ENCODE measurements at places on chromosomes 5 and 9. TPM values are rescaled to one million over a fixed set of nuclear protein-coding genes. Genes with fewer than 3 reads are reported as not detected.

DNA sequence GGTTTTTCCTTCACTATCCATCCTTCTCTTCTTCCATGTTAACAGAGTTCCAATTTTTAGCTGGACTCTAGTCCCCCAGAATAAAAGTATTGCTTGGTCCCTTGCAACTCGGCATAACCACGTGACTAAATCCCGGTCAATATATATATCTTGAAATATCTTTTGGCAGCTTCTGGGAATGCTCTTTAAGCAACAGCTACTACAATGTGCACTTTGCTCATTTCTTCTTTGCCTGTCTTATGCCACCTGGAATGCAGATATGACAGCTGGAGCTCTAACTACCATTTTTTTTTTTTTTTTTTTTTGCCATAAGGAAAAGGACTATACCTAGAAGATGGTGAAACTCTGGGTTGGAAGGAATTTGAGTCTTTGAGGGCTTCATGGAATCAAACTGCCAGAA is 82.6 kb downstream of the GCNT4 start:
- no peak overlapping the region for H3K4me3 ChIP-seq

GRCh38 chr5:67061511-67061910 is 135.1 kb downstream of the CD180 start:
- no peaks in the 10 kb centered on the region for H3K4me1 ChIP-seq
- H3K27me3 ChIP-seq = no peaks in the 10 kb centered on the region
- no peak for DNase-seq
- no peak overlapping the region for H3K27ac ChIP-seq
- no peaks in the 10 kb centered on the region for H3K36me3 ChIP-seq

GRCh38 chr9:12464910-12465512 is 228.2 kb upstream of the TYRP1 start:
- H3K4me3 ChIP-seq = no peak overlapping the region

- DNase-seq = no peak
- H3K4me1 ChIP-seq = no peaks in the 10 kb centered on the region
- no peaks in the 10 kb centered on the region for H3K36me3 ChIP-seq
Measured at GRCh38 chr9:121272401-121272948, 4.5 kb downstream of the GSN start.

GRCh38 chr9:20997503-20998076 is 33.9 kb downstream of the HACD4 start:
- H3K4me1 ChIP-seq = no peaks in the 10 kb centered on the region
- H3K27me3 ChIP-seq = no peaks in the 10 kb centered on the region
- DNase-seq = no peak
- peaks cover 2% of the 10 kb centered on the region for H3K36me3 ChIP-seq
- no peak overlapping the region for H3K27ac ChIP-seq

DNA sequence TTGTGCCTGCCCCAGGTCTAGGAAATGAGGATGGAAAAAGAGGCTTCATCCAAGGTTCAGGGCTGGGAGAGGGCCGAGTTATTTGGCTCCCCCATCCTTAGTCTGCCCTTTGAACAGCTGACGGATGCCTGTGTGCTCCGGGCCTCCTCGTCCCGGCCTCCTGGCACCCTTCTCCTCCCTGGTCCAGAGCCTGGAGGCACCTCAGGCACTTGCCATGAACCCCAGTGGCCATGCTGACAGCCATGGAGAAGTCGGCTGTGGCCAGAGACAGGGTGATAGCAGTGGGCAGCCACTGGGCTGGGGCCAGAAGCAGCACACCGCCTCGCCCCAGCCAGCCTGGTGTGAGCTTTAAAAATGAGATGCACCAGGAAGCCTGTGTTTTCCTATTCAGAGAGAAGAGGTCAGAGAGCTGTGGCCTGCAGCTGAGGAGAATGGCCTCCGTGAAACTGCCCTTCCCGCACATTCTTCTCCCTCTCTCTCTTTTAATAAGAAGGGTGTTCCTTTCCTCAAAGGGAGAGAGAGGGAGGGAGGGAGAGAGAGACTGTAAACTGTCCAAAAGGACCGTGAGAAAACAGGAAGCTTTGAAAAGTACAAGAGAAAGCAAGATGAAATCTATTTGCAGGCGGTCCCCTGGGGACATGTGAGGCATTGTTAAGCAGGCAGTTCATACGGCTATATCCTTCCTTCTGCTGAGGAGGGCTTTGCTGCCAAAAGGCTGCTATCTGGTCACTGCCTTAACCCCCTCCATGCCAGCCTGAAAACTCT is 55.3 kb downstream of the ZNF366 start:
- H3K4me1 ChIP-seq = peaks cover 23% of the 10 kb centered on the region
- no peaks in the 10 kb centered on the region for H3K27me3 ChIP-seq
- no peak overlapping the region for H3K4me3 ChIP-seq
- peak overlapping the region; percentile 60 for H3K27ac ChIP-seq
- H3K36me3 ChIP-seq = no peaks in the 10 kb centered on the region

DNA sequence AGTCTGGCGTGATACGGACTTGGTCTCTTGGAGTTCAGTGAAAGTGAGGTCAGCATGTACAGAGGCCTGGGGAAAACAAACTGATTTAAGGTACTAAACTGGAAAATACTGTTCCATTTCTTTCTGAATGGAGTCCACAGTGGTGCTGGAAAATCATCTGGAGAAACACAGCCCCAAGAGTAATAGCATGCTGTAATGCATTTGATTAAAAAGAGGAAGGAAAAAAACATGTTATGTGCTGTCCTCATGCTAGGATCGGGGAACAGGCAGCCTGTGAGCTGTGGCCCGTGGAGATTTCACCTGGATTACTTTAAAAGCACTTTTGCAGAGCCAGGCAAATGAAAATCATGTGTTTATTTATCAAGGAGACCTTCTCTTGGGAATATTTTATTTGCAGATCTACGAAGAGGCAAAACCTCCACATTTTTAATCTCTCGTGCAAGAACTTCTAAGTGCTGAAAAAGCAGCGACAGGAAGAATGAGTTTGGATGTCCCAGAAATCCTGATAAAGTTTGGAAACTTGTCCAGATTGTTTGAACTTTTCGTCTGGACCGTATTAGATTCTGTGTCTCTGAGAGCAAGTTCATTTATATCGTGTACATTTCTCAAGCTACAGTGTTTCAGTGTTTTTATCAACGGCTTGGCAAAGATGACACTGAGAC is 228.8 kb downstream of the GAS1 start:
- H3K4me3 ChIP-seq = no peak overlapping the region
- H3K4me1 ChIP-seq = peaks cover 21% of the 10 kb centered on the region
- no peaks in the 10 kb centered on the region for H3K27me3 ChIP-seq
- no peaks in the 10 kb centered on the region for H3K36me3 ChIP-seq
- no peak overlapping the region for H3K27ac ChIP-seq

- no peaks in the 10 kb centered on the region for H3K36me3 ChIP-seq
- H3K4me1 ChIP-seq = no peaks in the 10 kb centered on the region
- H3K4me3 ChIP-seq = no peak overlapping the region
- DNase-seq = no peak
- H3K27me3 ChIP-seq = no peaks in the 10 kb centered on the region
Measured at GRCh38 chr5:110323357-110323756, 403.1 kb downstream of the TMEM232 start.

DNA sequence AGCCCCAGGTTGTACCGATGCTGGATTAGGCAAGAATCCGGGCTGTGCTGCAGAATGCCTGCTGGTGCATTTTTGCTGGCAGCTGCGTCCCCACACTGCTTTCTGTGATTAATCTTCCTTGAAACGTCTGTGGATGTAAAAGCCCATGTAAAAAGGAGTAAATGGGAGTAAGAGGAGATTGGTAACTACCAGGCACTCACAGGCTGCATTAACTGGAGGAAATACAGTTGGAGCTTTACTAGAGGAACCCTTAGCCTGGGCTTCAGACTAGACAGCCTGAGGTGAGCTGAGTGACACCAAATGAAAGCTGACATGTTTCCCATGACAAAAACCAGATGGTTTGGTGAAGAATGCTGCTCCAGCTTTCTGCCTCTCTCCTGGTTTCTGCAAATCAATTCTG is 190.4 kb upstream of the GAS1 start:
- H3K27ac ChIP-seq = no peak overlapping the region
- no peak for DNase-seq
- no peaks in the 10 kb centered on the region for H3K36me3 ChIP-seq
- no peak overlapping the region for H3K4me3 ChIP-seq
- no peaks in the 10 kb centered on the region for H3K4me1 ChIP-seq

Gene CCDC192
- polyA plus RNA-seq = not detected

DNA sequence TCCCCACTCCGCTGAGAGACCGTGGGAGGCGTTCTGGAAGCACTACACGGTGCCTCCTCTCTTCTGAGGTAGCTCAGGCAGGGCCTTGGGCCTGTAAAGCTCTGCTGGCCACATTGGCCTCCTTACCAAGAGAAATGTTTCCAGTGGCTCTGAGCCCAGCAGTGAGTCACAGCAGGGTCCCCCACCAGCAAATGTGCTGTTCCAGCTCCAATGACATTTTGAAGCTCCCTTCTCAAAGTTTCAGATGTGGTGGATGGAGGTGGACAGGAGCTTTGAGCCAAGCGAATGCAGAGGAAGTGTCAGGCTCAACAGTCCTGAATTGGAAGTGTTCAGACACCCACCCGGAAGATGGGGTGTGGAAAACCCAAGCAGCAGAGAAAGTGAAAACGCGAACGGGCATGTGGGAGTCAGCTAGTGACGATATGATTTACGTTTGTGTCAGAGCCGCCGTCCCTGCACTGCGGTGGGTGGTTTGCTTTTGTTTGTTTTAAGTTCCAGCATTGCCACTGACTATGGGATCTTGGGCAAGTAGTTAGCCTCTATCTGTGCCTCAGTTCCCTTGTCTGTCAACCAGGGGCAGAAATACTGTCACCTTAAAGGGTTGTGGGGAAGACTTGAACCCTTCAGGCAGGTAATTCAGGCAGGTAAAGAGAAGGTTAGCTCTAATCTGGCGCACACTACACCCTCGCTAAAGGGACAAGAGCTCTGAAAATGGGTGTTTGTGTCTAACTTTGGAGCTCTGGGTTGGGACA is 38.2 kb downstream of the C5orf15 start:
- H3K36me3 ChIP-seq = no peaks in the 10 kb centered on the region
- no peak for DNase-seq
- H3K4me3 ChIP-seq = no peak overlapping the region
- no peak overlapping the region for H3K27ac ChIP-seq
- peaks cover 7% of the 10 kb centered on the region for H3K4me1 ChIP-seq

DNA sequence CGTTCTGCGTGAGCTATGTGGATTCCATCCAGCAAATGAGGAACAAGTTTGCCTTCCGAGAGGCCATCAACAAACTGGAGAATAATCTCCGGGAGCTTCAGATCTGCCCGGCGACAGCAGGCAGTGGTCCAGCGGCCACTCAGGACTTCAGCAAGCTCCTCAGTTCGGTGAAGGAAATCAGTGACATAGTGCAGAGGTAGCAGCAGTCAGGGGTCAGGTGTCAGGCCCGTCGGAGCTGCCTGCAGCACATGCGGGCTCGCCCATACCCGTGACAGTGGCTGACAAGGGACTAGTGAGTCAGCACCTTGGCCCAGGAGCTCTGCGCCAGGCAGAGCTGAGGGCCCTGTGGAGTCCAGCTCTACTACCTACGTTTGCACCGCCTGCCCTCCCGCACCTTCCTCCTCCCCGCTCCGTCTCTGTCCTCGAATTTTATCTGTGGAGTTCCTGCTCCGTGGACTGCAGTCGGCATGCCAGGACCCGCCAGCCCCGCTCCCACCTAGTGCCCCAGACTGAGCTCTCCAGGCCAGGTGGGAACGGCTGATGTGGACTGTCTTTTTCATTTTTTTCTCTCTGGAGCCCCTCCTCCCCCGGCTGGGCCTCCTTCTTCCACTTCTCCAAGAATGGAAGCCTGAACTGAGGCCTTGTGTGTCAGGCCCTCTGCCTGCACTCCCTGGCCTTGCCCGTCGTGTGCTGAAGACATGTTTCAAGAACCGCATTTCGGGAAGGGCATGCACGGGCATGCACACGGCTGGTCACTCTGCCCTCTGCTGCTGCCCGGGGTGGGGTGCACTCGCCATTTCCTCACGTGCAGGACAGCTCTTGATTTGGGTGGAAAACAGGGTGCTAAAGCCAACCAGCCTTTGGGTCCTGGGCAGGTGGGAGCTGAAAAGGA is 10.9 kb downstream of the QRFP start:
- H3K4me1 ChIP-seq = no peaks in the 10 kb centered on the region
- DNase-seq = peak; percentile 56
- H3K27ac ChIP-seq = no peak overlapping the region

GRCh38 chr5:27598576-27598975 is 560.2 kb upstream of the CDH9 start:
- no peak overlapping the region for H3K27ac ChIP-seq
- no peaks in the 10 kb centered on the region for H3K36me3 ChIP-seq
- H3K4me3 ChIP-seq = no peak overlapping the region
- no peaks in the 10 kb centered on the region for H3K4me1 ChIP-seq

DNA sequence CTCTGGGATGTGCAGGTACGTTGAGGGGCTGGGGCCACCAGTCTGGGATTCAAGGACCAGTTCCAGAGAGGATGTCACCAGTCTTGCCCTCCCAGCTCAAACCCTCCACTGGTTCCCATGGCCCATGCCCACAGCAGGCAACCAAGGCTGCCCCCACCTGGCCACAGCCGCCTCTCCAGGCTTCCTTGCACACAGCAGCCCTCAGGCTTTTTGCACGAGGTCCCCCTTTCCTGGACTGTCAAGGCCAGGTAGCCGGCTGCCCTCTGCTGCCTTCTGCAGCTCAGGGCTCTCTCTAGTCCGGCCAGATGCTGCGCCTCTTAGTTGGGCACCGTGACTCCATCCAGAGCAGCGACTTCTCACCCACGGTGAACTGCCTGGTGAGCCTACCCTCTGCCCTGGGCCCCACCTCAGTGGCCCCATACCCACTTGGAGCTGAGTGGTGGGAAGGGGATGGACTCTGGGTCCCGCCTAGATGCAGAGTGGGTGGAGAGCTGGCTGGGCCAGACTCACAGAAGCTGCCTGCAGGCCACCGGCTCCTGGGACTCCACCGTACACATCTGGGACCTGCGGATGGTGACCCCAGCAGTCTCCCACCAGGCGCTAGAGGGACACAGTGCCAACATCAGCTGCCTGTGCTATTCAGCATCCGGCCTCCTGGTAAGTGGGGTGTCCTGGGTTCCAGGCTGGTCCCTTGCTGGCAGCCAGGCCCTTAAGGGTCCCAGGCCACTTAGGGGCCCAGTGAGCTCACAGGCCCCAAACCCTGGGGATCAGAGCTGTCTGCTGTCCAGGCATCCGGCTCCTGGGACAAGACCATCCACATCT is 2.9 kb downstream of the WDR38 start:
- H3K27me3 ChIP-seq = no peaks in the 10 kb centered on the region
- peaks cover 21% of the 10 kb centered on the region for H3K4me1 ChIP-seq
- DNase-seq = no peak
- no peak overlapping the region for H3K27ac ChIP-seq
- H3K36me3 ChIP-seq = peaks cover 6% of the 10 kb centered on the region

DNA sequence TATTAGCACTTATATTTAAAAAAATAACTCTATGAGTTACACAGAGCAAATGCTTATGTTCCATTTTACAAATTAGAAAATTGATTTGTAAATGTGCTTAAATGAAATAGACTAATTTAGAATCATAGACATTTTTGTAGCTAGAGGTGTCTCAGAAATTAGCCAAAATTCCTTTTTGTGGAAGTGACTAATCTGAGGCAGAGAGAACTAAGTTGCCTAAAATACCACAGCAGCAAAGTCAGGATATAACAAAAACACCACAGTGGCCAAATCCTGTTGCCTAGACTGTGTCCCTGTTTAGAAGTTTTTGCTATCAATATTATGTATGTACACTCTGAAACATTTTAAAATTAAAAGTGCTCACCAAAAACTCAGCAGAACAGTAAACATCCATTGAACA is 18.7 kb downstream of the ADAMTSL1 start:
- no peaks in the 10 kb centered on the region for H3K36me3 ChIP-seq
- no peak for DNase-seq
- H3K27ac ChIP-seq = no peak overlapping the region
- no peak overlapping the region for H3K4me3 ChIP-seq
- no peaks in the 10 kb centered on the region for H3K27me3 ChIP-seq
- H3K4me1 ChIP-seq = no peaks in the 10 kb centered on the region

GRCh38 chr9:114225561-114226212 is 70.3 kb downstream of the COL27A1 start:
- no peaks in the 10 kb centered on the region for H3K27me3 ChIP-seq
- H3K36me3 ChIP-seq = no peaks in the 10 kb centered on the region
- no peak for DNase-seq
- H3K4me3 ChIP-seq = no peak overlapping the region
- H3K27ac ChIP-seq = no peak overlapping the region
